Activated CD8-positive, alpha-beta memory T cell treated with anti-CD3 and anti-CD28 coated beads, Interleukin-2, amount 50 U/mL, for 4 hours (primary cell): ENCODE measurements at places on chromosomes 2 and 18.

DNA sequence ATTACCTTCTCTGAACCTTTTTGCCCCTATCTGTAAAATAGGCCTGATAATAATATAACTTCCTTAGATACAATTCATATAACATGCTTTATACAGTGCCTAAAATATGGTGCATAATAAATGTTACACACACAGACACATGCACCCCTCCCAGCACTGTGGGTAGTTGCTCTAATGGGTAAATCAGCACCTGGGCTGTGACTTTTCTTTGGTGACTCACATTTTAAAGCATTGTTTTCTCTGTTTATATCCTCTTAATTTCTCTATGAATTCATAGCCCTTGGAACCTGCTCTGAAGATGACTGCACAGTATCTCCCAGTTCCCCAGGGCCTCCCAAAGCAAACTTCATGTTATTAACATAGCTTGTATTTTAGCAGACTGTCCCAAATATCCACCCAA, 248.2 kb upstream of the TNP1 start:
- DNase-seq = no peak

- DNase-seq = no peak
Measured at GRCh38 chr2:236250286-236250685, 13.9 kb downstream of the ASB18 start.

DNA sequence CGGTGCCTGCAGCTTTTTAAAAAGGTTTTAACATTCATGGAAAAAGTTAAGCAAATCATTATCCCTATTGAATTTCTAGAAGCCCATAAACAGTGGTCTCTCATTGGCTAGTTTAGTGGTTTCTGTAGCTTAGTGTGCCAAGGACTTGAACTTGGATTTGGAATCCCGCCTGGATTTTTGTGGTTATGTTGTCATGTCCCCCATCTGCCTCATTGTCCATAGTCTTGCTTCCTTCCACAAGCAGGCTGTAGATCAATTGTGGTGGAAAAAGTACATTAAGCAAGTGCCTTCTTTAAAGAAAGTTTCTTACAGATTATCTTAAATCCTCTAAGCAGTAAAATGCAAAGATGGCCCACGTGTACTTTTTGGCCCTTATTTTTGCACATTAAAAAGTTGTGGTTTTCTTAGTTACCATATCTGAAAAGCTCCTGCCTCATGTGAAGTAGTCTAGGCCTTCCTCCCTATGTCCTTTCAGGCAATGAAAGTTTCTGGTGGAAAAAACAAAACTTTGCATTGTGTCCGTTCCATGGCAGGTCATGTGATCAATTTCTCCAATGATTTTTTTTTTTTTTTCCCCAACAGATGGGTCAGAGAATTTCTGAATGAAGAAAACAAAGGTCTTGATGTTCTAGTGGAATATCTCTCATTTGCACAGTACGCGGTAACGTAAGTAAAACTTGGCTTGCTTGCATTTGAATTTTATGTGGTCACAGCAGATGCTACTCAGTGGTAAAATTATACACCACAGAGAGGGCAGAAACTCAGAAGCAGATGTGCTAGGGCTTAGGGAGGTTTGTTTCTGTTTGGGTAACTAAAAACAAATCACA, 158.9 kb downstream of the PRPF40A start:
- no peak for DNase-seq

DNA sequence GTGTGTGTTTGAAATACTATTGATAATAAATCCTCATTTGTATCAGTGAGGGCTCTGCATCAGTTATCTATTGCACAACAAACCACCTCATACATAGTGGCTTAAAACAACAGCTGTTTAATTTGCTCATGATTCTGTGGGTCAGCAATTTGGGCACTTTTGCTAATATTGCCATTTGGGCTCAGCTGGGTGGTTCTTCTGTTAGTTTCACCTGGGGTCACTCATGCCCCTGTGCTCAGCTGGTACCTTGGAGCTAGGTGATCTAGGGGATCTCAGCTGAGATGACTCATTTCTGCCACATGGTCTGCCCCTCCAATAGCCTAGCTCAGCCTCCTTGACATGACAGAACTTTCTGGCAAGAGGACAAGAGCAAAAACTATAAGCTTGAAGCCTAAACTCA, 126.3 kb downstream of the LYPD6B start:
- DNase-seq = no peak

- DNase-seq = no peak
Measured at GRCh38 chr2:26754972-26755670, 9.0 kb upstream of the SLC35F6 start.

- no peak for DNase-seq
Measured at GRCh38 chr2:122266636-122267035, 511.2 kb downstream of the TSN start.

DNA sequence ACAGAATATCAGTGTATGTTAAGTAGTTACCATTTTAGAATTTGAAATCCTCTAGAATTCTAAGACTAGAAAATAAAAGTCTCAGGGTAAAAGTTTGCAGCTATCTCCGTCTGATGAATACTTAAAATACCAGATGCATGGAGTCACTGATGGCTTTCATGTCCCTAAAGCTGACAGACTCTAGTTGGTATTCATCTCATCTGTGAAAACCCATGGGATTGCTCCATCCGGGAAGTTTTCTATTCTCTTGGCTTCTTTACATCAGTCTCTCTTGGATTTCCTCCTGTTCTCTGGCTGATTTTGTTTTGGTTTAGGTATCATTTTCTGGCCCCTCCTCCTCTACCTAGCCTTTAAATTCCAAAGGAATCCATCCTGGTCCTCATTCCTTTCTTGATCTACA, 465.6 kb upstream of the POU3F3 start:
- DNase-seq = no peak

DNA sequence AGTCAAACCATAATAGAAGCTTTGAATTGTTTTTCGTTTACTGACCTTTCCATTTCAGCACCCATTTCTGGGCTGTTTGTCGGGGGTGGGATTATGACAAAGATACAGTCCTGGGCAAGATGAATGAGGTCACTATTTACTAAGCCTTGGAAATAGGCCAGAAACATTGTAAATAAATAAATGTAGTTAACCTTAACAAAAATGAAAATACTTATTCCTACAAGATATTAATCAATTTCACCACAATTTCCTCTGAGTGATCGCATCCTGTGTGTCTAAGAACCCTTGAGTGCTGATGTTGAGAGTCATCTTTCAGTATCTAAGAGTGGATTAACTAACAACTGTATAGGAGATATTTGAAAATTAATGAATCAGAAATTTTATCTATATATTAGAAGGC, 14.0 kb downstream of the ITGA4 start:
- DNase-seq = no peak

- no peak for DNase-seq
Measured at GRCh38 chr18:28984731-28985130, 807.8 kb upstream of the CDH2 start.

DNA sequence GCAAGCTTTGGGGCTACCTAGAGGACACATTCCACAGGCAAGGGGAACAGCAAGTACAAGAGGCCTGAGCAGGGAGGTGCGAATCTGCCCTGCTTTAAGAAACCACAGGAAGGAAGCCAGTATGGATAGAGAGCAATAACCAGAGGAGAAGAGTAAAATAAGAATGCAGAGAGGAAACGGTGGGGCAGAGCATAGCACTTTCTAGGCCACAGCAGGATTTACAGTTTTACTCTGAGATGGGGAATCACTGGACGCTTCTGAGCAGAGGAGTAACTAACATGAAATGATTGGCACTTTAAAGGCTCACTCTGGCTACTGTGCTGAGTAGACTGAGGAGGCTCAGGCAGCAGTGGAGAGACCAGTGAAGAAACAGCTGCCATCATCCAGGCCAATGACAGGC, 23.8 kb downstream of the AAK1 start:
- no peak for DNase-seq

GRCh38 chr18:79485788-79486355, 90.1 kb downstream of the NFATC1 start:
- peak; percentile 5 for DNase-seq

DNA sequence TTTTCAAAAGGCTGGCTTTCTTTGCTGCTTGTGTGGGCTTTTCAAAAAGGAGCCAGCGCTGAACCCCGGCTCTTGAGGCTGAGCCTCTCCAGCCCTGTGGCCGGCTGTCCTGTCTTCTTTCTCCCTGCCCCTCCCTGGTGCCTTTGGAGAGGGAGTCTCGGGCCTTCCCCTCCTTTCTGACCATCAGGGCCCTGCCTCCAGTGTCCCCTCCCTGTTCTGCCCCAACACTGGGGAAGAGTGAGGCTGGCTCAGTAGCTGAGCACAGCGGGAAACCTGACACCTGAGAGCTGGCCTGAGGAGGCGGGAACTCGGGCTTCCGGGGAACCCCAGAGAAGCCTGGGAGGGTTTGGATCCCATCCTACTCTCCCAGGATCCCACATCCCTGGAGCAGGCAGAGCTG, 232.1 kb downstream of the LOXHD1 start:
- DNase-seq = no peak

DNA sequence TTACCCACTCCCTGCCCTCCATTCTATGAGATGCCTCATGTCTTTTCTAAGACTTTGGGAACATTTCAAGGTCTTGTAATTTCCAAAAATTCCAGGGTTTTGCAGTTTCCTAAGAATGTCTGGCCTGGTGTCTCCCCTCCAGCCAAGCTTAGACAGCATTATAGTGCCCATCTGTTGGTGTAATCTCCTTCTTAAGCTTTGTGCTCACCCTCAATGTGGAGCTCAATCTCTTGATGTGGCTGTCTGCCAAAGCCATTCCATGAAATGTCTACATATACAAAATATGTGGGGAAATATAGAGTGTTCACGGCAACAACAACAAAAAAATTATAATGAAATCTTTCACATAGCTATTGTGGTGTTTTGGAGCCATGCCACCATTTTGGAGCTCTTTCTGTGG, 558.4 kb downstream of the PIK3C3 start:
- no peak for DNase-seq

DNA sequence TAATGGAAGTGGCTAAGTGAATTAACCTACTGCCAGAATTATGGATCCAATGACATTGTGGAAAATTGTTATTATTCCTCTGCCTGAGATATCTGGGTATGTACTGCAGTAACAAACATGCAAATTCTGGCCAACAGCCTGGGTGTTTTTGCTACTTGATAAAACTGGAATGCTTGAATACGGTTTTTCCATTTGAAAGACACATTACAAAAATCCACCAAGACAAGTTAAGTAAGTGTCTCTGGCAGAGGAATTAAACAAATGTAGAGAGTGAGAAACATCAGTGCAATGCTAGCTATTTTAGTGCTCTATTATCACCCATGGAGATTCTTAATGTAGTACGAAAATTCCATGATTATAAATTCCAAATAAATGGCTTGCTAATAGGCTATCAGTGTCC, 312.4 kb upstream of the MEIS1 start:
- no peak for DNase-seq

- DNase-seq = no peak
Measured at GRCh38 chr2:56465491-56465890, 281.7 kb downstream of the CCDC85A start.

DNA sequence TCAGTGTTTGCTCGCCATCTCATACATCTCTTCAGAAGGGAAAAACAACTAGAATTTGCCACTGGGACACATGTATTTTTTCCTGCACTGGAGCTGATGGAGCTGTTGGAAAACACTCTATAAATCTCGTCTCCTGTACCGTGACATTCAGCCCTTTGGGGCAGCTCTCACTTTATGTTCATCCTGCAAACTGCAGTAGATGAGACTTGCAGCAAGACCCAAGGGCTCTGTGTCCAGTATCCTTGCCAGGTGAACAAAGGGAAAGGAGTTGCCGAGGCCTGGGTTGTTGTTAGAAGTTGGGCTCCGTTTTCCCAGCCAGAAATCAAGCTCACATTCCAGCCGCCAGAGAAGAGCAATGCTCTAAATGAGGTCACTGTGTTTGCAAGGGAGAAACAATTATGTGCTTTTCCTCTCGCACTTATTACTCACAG, 285.1 kb downstream of the SLC4A3 start:
- no peak for DNase-seq

GRCh38 chr2:55489467-55490062, 30.0 kb upstream of the CFAP36 start:
- DNase-seq = no peak

- DNase-seq = no peak
Measured at GRCh38 chr2:190646780-190647522, 1.9 kb upstream of the NAB1 start.

GRCh38 chr2:178328037-178328436, 122.9 kb downstream of the PRKRA start:
- no peak for DNase-seq

DNA sequence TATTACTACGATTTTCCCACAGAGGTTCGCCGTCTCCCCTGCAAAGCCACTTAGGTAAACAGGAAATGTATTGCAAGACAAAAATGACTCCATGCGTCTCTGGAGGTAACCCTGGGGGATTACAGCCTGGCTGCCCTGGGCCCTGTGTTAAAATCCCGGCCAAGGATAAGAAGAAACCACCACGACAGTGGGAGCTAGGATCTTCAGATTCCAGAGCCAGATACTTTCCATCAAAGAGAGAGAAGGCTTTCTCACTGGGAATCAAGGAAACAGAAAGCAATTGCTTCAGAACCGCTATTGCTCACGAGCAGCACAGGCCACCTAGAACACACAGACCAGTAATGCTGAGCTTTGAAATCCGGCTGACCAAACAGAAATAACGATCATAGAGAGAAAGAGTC, 97.9 kb upstream of the ZNF516 start:
- DNase-seq = no peak

- no peak for DNase-seq
Measured at GRCh38 chr2:215868846-215869543, 144.4 kb downstream of the MREG start.
